ENCODE measurements at places on chromosomes 5 and 9. TPM values are rescaled to one million over a fixed set of nuclear protein-coding genes. Genes with fewer than 3 reads are reported as not detected.

Gene TAF11L10
- total RNA-seq: not detected

Gene DYNC2I2
- total RNA-seq: 3.9 TPM

Gene SCGB3A2
- total RNA-seq: not detected

Gene DAB2
- total RNA-seq: not detected

Gene C5orf46
- total RNA-seq: not detected

Gene BTNL8
- not detected for total RNA-seq

Gene TRAF1
- total RNA-seq: 61.7 TPM

Gene CDO1
- not detected for total RNA-seq

Gene MUSK
- total RNA-seq: not detected

Gene GABRB2
- not detected for total RNA-seq

Gene SLC2A6
- total RNA-seq: 9.7 TPM

Gene TNC
- not detected for total RNA-seq

Gene PCDHA11
- not detected for total RNA-seq

Gene CCL28
- 19.5 TPM for total RNA-seq

Gene DMGDH
- not detected for total RNA-seq

Gene MOB3B
- total RNA-seq: 0.11 TPM

Gene ARL14EPL
- 0.44 TPM for total RNA-seq

Gene C9orf153
- total RNA-seq: 0.58 TPM

Gene ESM1
- not detected for total RNA-seq

Gene CCL27
- total RNA-seq: not detected

Gene FCN2
- total RNA-seq: not detected

Gene SH3GL2
- not detected for total RNA-seq

Gene PCDHA1
- not detected for total RNA-seq

Gene MAN1B1
- 62.9 TPM for total RNA-seq

Gene SPATA31C1
- total RNA-seq: not detected

Gene ECSCR
- not detected for total RNA-seq

Gene PCDHGC4
- not detected for total RNA-seq

Gene IFNB1
- not detected for total RNA-seq

Gene PRDM9
- not detected for total RNA-seq

Gene TAF1L
- total RNA-seq: not detected

Gene GPX3
- not detected for total RNA-seq

Gene CLINT1
- total RNA-seq: 101 TPM

Gene TERT
- total RNA-seq: not detected

Gene FOXD4
- not detected for total RNA-seq

Gene LCN10
- total RNA-seq: 0.38 TPM

Gene CDC20B
- total RNA-seq: not detected

Gene PDE6A
- not detected for total RNA-seq

Gene LHX3
- 0.14 TPM for total RNA-seq

Gene SPINK4
- not detected for total RNA-seq

Gene NIPSNAP3A
- 9.2 TPM for total RNA-seq

Gene LCN15
- not detected for total RNA-seq

Gene GRM6
- total RNA-seq: not detected

Gene SLC46A2
- total RNA-seq: not detected

Gene STK10
- 172 TPM for total RNA-seq

Gene CAVIN4
- not detected for total RNA-seq

Gene ELL2
- 189 TPM for total RNA-seq

Gene OTULINL
- 91.8 TPM for total RNA-seq

Gene LHFPL2
- total RNA-seq: 0.57 TPM

Gene ANKRD18B
- total RNA-seq: not detected

Gene PCDHA9
- total RNA-seq: not detected

Gene SEMA5A
- total RNA-seq: 0.03 TPM

Gene KCNV2
- total RNA-seq: not detected

Gene ERGIC1
- total RNA-seq: 61.2 TPM

Gene DNM1
- 1.4 TPM for total RNA-seq

Gene EIF4E1B
- not detected for total RNA-seq

Gene ADGRD2
- total RNA-seq: not detected

Gene PTGDS
- total RNA-seq: 7.5 TPM
